Cerebellum (tissue), 4 donors: ENCODE measurements at places on chromosomes 3 and 15.

DNA sequence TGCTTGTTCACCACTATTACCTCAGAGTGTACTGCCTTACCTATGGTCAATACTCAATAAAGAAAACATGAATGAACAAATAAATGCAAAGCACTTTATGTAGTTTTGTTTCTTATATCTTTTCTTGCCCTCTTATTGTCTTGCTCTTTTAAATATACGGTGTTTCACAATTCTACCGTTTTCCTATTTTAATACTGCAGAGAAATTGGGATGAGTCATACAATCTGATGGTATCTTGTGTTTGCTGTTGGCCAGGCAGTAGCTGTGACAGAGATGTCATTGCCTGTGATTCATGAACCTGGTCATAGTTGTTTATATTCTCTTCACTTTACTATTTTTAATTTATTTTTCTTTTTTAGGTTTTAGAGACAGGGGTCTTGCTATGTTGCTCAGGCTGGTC lies 48.3 kb downstream of the SERP1 start:
- no peak for DNase-seq

GRCh38 chr15:71472566-71472965 lies 337.8 kb upstream of the NR2E3 start:
- no peak for DNase-seq

DNA sequence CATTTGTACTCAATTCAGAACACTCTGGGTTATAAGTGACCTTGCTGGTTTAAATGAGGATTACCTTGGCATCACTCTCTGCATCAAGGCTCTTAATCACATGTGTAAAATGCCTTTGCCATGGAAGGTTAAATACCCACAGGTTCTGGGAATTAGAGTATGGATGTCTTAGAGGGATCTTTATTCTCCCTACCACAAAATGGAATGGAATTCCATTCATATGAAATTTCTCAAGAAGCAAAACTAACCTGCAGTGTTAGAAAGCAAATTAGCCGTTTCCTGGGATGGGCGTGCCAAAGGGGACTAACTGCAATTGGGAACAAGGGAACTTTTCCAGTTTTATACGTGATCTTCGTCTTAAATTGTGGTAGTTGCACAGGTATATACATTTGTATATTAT lies 39.8 kb downstream of the TBL1XR1 start:
- no peak for DNase-seq

DNA sequence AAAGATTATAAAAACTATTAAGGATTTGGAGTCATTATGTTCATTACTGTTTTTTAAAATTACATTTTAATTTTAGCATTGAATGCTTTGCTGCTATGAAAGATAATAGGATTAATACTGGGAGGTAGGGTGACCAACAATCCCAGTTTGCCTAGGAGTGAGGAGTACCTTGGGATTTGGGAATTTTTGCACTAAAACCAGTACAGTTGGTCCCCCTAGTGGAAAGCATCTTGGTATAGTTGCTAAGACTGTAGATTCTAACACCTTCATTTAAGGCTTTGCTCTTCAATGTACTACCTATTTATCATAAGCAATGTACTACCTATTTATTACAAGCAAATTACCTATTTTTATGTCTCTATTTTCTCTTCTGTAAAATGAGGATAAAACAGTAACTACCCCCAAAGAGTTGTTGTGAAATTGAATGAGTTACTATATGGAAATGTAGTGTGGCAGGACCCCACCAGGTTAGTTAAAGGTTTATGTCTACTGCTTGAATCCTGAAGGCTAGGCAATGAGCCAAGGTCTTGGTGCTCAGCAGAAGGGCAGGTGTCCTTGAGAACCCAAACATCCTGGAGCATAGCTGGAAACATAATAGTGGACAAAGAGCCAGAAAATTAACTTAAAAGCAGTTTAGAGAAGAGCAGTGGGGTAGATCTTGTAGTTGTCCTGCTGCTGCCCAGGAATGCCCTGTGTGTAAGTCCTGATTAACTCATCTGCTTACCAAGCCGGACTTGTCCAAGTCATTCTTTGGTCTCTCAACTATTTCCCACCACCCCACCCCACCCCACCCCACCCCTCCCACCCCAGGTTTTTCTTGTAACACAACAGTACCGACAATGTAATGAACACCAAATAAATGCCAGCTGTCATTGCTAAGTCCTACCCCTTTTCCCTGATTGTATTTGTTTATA lies 49.2 kb upstream of the NMD3 start:
- peak; percentile 6 for DNase-seq

GRCh38 chr3:4746241-4746958 lies 232.8 kb upstream of the BHLHE40 start:
- DNase-seq = no peak

DNA sequence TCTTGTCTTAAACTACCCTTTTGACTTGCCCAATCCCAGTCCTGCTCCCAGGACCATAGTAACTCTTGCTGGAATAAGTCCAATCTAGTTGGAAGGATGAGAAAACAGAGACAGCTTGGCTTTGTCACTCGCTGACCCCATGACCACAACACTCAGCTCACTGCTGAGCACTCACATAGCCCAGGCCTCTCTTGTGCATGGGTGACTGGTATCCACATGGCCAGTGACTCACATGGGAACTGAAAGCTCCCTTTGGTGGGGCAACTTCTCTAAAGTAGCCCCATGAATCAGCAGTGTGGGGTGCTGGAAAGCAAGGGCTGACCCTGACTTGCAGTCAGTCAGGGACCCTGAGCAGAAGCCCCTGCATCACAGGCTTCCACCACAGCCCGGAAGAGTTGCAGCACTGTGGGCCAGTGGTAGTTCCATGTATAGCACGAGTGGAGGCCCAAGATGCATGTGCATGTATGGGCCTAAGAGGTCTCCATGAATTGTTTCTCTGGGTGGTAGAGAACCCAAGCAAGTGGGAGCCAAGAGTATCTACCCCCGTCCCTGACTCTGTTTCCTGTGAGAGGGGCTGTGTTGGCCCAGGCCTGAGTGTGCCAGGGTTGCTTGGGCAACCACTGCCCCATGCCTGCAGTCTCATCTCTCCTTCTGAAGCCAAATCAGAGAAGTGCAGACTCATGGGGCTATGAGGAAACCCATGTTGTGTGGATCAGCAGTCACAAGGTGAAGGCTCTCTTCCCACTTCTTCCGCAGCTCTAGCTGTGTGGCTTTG lies 62.1 kb upstream of the XCR1 start:
- DNase-seq = no peak

DNA sequence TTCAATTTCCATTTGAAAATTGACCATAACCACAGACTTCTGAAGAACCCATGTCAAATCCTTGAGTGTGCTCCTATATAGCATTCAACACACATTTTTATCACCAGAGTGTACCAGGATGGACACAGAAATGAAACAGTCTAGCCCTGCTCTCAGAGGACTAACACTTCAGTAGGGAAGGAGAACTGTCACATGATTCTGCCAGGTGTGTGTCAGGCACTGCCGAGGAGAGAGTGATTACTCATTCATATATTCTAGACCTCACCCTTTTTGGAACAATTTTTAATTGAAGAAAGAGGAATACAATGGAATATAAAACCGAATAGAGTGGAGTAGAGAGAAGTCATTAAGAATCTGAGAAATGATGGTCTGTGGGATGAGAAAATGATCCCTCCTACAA lies 125.8 kb downstream of the ERC2 start:
- DNase-seq = no peak

- DNase-seq = peak; percentile 92
Observed at GRCh38 chr3:10334459-10334858, 13.5 kb upstream of the SEC13 start.

- DNase-seq = no peak
Observed at GRCh38 chr3:56885453-56885852, 83.7 kb upstream of the ARHGEF3 start.

DNA sequence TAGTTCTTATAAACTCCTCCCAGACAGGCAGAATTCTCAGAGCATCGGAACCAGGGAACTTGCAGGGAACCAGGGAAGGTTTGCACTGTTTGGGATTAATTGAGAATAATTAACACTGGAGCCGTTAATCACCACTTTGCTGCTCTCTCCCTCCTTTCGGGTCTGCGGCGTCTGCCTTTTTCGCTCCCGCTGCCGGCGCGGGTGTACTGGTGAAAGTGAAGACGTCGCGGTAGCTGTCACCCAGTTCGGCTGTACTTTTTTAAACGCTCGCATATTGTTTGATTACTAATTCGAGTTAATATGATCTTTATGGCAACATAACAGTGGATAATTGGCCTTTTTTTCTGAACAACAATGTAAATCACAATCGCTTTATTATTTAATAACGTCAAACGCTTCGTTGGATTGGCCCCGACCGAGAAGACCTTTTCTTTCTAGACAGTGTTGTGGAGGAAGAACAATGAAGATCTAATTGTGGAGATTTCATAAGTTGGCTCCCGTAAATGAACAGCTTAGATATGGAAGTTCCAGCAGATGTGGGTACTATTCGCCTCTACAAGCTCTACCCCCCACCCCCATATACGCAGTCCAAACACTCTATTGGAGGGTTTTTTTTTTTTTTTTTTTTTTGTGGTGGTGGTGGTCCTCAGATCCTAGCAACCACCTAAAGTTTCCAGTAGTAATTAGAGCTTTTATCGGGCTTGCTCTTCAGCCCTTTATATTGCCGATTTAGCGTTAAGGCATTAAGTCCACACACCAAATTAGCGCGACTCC lies 12.7 kb downstream of the SOX2 start:
- no peak for DNase-seq

DNA sequence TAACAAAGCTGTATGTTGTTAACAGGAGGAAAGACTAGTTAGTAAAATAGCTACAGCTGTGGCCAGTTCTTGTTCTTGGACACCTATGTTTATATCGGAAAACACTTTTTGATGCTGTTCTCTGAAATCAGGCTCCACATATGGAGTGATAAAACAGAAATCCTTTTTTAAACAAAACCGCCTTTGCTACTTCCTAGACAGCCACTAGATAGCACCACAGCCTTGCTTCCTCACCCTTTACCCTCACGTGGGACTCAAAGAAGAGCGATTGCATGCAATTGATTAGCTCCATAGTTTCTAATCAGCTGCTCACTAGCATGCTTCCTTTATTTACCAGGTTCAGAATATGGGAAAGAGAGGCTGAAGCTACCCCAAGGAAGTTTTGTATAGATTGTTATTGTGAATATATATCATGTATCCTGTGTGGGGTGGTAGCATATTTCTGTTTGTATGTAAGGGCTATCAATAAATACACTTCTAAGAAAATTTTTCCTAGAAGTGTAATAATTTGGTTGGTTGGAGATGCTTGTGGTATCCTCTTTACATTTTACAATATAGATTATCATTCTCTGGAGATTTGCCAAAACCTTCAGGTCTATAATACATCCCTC lies 4.3 kb upstream of the MTFMT start:
- peak; percentile 27 for DNase-seq

GRCh38 chr15:62853841-62854225 lies 188.7 kb upstream of the TPM1 start:
- DNase-seq = no peak

DNA sequence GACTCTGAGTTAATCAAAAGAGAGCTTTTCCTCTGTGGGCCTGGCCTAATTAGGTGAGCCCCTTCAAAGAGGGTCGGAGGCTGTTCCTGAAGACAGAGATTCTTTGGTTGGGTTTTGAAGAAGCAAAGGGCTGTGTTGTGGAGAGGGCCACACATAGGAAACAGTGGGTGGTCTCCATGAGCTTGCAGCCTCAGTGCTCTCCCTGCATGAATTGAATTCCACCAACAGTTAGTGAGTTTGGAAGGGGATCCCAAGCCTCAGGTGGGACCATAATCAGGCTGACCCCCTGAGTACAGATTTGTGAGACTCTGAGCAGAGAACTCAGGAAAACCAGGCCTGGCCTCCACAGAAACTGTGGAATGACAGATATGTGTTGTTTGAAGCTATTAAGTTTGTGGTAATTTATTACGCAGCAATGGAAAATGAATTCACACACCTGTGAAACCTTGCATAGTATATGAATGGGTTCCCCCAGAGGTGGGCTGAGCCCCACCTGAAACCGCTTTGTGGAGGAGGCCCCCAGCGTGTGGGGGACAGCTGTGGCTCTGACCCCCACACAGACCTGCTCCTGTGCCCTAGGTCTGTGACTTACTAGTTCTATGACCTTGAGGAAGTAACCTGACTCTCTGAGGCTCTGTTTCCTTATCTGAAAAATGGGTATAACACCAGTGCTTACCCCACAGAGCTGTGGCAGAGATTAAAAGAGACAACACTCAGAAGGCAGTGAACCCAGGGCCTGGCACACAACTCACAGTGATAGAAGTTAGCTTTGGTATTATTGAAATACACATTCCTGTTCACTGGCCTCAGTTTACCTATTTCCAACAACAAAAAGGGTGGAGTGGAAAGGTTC lies 431.3 kb downstream of the FOXP1 start:
- no peak for DNase-seq

DNA sequence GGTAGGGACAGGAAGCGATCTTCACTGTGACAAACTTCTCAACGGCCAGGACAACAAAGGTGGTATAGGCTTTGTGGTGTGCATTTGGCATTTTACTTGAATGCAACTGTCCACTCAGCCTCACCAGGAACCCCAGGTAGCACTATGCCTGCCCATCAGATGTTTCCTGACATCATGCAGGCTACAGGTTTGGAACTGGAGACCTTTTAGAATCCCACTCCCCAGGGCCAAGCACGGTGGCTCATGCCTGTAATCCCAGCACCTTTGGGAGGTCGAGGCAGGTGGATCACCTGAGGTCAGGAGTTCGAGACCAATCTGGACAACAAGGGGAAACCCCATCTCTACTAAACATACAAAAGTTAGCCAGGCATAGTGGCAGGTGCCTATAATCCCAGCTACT lies 9.6 kb downstream of the STARD5 start:
- DNase-seq = no peak

GRCh38 chr3:136694321-136694720 lies 57.9 kb downstream of the STAG1 start:
- DNase-seq = no peak

DNA sequence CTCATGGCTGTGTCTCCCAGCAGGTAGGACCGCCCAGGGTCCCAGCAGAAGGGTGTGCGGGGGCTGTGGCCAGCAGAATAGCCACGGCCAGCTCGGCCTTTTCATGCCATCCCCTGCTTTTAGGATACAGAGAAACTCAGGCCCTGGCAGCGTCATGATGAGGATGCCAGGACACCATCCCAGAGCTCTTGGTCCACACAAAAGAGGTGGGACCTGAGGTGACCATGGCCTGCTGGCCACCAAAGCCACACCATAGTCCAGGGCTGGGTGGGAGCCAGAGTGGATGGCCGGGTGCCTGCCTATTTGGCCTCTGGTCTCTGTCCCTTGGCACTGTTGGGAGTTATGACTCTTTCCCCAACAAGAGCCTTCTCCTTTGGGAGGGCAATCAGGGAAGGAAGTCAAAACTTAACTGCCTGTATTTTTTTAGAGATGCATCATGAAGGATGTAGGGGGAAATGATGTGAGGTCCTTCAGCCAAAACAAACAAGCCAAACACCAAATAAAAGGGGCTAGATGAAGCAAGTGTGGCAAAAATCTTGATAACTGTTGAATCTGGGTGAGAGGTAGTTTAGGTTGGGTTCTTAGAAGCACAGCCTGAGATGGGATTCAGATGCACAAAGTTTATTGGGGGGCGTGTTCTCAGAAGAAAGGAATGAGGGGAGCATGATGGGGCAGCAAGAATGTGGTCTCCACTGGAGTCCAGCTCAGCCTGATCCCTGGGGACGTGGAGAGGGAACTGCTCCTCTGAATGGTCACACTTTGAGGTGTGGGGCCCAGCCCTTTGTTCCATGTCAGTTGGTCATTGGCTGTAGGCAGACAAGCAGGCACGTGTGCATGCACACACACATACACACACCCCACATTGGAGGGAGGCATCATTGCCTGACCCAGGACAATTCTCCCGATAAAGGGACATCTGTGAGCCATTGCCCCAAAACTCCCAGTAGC lies 33.2 kb downstream of the SMAD6 start:
- DNase-seq = no peak
